ENCODE measurements at places on chromosomes 3 and 15. TPM values are rescaled to one million over a fixed set of nuclear protein-coding genes. Genes with fewer than 3 reads are reported as not detected.

Gene RETNLB
- not detected for polyA plus RNA-seq

Gene CYP19A1
- not detected for polyA plus RNA-seq

Gene RFC4
- polyA plus RNA-seq = 166 TPM

Gene HHATL
- not detected for polyA plus RNA-seq

Gene GOLIM4
- polyA plus RNA-seq = 20.5 TPM

Gene TMEM266
- polyA plus RNA-seq = not detected

Gene GOLGA8M
- not detected for polyA plus RNA-seq

Gene GRIP2
- not detected for polyA plus RNA-seq

Gene PRSS50
- not detected for polyA plus RNA-seq

Gene ISL2
- polyA plus RNA-seq = 16.7 TPM

Gene INTS14
- polyA plus RNA-seq = 48.8 TPM

Gene NR1I2
- not detected for polyA plus RNA-seq

Gene POC1A
- polyA plus RNA-seq = 12.1 TPM

Gene ADGRG7
- polyA plus RNA-seq = 0.12 TPM

Gene GOLGA6A
- polyA plus RNA-seq = not detected

Gene SERPINI2
- polyA plus RNA-seq = not detected

Gene TMCO5A
- polyA plus RNA-seq = not detected

Gene RLBP1
- polyA plus RNA-seq = not detected

Gene GRK7
- 0.08 TPM for polyA plus RNA-seq

Gene CHRD
- 1.0 TPM for polyA plus RNA-seq

Gene GOLGA8G
- 0.04 TPM for polyA plus RNA-seq

Gene CORO2B
- not detected for polyA plus RNA-seq

Gene RNU6-1
- polyA plus RNA-seq = not detected

Gene C2CD4B
- not detected for polyA plus RNA-seq

All from K562 (cell line).